ENCODE measurements at places on chromosomes 1 and 21. TPM values are rescaled to one million over a fixed set of nuclear protein-coding genes. Genes with fewer than 3 reads are reported as not detected.

The CCDC190 gene
- not detected for total RNA-seq

The KIAA0040 gene
- 80.8 TPM for total RNA-seq

The CLCA1 gene
- not detected for total RNA-seq

The RUSC1 gene
- total RNA-seq: 38.1 TPM

The APOBEC4 gene
- not detected for total RNA-seq

The VAV3 gene
- 9.7 TPM for total RNA-seq

The USH2A gene
- not detected for total RNA-seq

The TRIM58 gene
- total RNA-seq: not detected
